ENCODE measurements at places on chromosomes 7 and 10. TPM values are rescaled to one million over a fixed set of nuclear protein-coding genes. Genes with fewer than 3 reads are reported as not detected.

PTPN20 gene
- polyA plus RNA-seq, result 0.13 TPM

DNA sequence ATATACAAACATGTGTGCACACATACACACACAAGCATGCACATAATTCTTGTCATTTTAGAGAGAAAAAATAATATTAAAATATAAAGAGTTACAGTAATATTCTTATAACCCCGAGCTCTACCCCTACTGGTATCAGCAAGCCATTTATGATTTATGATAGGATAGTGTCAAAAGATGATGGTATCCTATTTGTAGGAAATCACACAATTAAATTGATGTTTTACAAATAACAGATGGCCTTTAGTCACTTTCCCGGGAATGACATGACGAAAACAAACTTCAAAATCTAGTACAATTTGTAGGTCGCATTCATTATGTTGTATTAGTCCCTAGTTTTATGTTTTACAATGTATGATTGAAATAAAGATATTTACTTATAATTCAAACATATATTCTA is 36.8 kb downstream of the THSD7A start:
- no peak for DNase-seq

FAM25A gene
- polyA plus RNA-seq, result not detected

GRCh38 chr10:451021-451471 is 238.4 kb downstream of the DIP2C start:
- DNase-seq, result no peak

TEX47 gene
- not detected for polyA plus RNA-seq

- DNase-seq, result no peak
Measured at GRCh38 chr10:1604246-1604645, 133.1 kb downstream of the ADARB2 start.

DNA sequence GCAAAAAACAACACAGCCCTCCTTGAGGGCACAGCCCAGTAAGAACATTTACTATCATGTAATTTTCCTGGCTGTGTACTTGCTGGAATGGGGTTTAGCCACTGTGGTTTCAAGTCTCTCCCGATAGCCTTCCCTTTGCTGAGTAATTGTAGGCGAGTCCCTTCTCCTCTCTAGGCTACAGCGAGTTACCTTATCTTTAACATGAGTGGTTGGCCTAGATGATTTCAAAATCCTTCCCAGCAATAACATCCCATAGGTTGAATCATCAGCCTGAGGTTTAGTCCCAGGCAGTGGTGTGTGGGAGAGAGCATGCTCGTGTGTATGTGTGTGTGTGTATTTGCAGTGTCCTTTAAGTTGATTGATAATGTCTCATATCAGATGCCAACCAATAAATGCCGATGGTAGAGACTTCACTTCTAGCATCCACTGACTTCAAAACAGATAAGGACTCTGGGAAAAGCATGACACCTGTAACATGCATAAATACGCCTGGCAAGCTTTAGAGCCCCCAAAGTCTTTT is 142.9 kb upstream of the ZMIZ1 start:
- DNase-seq, result peak; percentile 97

ASB4 gene
- not detected for polyA plus RNA-seq

LIPN gene
- polyA plus RNA-seq, result not detected

CTAGE15 gene
- polyA plus RNA-seq, result not detected

- DNase-seq, result peak; percentile 57
Measured at GRCh38 chr10:108439397-108439796, 1274.9 kb upstream of the SORCS1 start.

DNA sequence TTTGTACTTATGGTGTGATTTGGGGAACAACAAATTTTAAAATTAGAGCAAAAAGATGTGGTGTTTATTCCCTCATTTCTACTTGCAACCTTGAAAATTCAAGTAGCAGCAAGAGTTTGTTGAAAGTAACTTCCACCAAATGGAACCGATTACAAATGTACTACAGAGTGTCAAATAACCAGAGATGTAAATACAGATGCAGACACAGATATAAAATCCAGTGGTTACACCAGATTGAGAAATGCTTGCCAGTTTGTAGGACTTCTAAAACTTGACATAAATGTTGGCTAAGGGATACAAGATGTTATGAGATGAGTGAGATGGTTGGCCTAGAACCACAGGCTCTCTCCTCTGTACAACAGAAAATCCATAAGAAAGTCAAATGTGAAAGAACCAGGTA is 162.1 kb downstream of the DIP2C start:
- no peak for DNase-seq

GIMAP6 gene
- not detected for polyA plus RNA-seq

GARS1 gene
- 498 TPM for polyA plus RNA-seq

ARID5B gene
- 76.8 TPM for polyA plus RNA-seq

GRCh38 chr10:97759158-97759887 is 12.5 kb downstream of the SFRP5 start:
- peak; percentile 70 for DNase-seq

TMEM139 gene
- not detected for polyA plus RNA-seq

MGAM2 gene
- not detected for polyA plus RNA-seq

GIMAP1 gene
- polyA plus RNA-seq, result not detected

GRCh38 chr10:131817866-131818509 is 82.8 kb upstream of the PPP2R2D start:
- DNase-seq, result no peak

GRCh38 chr7:24169077-24169624 is 114.8 kb upstream of the NPY start:
- no peak for DNase-seq

NEUROG3 gene
- polyA plus RNA-seq, result not detected

GRCh38 chr7:131225619-131226513 is 101.8 kb upstream of the MKLN1 start:
- peak; percentile 41 for DNase-seq

SLC29A4 gene
- polyA plus RNA-seq, result 0.37 TPM

DNA sequence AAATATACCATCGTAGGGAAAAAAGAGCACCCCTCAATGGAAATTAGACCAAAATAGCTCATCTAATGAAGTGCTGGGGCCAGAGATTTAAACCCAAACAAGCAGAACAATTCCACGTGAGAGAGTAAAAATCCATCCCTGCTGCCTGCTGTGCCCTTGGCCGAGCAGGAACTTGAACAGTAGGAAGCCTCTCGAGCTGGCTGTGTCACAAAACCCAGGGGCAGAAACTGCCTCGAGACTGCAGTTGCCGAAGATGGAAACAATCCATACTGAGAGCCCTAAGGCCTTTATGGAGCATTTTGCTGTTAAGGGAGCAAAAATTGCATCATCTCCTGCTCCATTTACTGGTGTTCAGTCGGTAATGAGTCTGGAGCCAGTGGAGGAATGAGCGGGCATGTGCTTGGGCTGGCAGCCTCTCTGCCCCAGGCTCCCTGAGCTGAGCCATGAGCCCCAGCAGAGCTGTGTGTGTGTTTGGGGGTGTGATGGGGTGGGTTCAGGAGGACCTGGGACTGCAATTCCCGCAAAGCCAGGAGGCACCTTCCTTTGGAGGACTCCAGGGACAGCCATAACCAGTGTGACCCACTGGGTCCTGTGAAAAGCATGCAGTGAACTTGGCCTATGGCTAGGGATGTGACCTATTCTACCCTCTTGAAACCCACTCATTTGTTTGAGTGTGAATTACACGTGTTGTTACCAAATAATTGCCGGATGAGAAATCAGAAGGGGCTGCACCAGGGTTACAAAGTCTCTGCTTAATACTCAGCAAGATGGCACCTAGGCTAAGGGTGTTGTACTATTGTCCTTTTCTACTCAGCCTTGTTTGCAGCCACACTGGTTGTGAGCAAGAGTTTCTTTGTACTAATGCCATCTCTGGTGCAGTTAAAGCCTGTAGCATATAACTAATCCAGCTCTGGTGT is 58.3 kb downstream of the CDHR3 start:
- DNase-seq, result no peak

TACR2 gene
- polyA plus RNA-seq, result 0.24 TPM

DNA sequence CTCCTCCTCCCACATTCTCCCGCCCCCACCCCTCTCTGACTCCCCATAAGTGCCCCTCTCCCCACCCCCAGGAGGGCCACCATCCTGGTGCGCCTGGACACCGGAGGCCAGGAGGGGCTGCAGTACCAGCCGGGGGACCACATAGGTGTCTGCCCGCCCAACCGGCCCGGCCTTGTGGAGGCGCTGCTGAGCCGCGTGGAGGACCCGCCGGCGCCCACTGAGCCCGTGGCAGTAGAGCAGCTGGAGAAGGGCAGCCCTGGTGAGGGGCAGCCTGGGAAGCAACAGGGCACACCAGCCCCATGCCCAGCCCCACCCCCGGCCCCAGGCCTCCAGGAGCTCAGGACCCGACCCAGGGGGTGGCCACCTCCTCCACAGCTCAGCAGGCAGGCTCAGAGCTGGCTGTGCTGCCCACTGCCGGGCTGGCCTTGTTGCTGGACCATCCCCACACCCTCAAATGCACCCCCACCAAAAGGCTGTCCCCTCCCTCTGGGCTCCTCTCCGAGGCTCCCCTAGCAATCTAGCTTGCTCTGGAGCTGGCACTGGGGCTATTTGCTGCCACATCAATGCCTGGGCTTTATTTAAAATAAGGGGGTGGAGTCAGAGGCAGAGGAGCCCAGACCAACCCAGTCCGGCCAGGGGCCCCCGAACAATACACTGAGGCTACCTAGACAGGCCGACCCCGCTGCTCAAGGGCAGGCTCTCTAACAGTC is 14.8 kb downstream of the ATG9B start:
- DNase-seq, result no peak

GRCh38 chr10:116737627-116738327 is 4.6 kb downstream of the HSPA12A start:
- peak; percentile 41 for DNase-seq

GRCh38 chr7:2108501-2109250 is 124.1 kb downstream of the MAD1L1 start:
- DNase-seq, result no peak

TAS2R41 gene
- polyA plus RNA-seq, result not detected

GRCh38 chr10:28838908-28839307 is 161.6 kb downstream of the BAMBI start:
- no peak for DNase-seq

DNA sequence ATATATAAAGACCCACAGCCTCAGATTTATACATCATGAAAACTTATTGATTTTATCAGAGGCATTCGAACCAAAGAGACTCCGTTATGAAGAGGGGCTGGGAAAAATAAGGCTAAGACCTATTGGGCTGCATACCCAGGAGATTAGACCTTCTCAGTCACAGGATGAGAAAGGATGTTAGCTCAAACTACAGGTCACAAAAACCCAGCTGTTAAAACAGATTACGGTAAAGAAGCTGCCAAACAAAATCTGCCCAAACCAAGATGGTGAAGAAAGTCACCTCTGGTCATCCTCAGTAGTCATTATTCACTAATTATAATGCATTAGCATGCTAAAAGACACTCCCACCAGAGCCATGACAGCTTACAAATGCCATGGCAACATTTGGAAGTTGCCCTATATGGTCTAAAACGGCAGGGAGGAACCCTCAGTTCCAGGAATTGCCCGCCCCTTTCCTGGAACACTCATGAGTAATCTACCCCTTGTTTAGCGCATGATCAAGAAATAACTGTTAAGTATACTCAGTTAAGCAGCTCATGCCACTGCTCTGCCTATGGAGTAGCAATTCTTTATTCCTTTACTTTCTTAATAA is 362.5 kb upstream of the PCDH15 start:
- no peak for DNase-seq

DNA sequence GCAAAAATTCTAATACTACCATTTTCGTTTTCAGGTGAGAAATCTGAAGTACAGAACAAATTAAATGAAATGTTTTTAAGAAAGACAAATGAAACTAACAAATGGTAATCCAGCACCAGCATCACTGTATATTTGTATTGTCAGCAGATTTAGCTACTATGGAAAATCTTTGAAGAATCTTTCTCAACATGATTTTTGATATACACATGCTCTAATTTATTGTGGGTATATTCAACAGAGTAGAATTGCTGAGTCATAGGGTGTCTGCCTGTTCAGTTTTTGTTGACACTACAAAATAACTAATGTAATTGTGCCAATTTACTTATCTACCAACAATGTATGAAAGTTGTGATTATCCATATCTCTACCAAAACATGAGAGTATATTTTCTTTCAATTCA is 437.6 kb downstream of the PCDH15 start:
- DNase-seq, result no peak

DNA sequence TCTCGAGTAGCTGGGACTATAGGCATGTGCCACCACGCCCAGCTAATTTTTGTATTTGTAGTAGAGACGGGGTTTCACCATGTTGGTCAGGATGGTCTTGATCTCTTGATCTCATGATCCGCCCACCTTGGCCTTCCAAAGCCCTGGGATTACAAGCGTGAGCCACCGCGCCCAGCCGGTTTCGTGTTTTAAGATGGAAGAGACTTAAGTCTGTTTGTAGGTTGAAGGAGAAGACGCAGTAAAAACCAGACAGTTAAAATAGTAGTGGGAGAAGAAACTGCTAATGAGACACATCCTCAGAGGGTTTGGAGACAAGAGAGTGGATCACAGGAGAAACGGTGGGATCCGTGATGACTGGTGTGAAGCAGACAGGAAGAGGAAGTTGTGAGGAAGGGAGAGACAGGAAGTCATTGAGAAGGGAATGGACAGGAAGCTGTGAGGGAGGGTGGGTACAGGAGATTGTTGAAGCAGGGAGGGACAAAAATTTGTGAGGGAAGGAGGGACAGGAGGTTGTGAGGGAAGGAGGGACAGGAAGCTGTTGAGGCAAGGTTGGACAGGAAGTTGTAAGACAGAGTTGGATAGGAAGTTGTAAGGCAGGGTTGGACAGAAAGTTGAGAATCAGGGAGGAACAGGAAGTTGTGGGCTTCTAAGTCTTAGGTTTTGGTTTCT is 115.5 kb downstream of the WDFY4 start:
- no peak for DNase-seq

DNA sequence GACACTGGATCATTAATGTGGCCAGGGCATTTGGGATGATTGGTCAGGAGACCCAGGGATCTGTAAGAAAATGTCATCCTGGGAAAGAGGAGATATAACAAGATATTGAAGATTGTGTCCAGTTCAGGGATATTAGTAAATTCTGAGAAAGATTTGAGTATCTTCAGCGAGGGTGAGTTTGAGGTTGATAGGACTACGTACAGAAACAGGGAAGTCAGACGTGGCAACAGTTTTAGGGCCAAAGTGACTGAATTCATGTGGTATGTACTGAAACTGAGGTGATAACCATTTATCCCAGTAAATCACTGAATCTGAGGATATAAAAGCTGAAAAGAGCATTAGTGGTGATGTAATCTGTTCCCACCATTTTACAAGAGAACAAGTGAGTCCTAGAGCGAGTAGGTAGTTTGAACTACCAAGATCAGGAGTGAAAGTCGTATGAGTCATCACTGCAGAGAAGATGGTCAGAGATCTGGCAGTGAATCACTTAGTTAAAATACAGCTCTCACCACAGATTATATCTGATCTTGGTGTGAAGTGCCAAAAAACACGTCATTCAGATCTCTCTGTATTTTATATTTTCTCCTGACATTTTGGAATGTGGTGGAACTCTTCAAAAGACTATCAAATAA is 220.5 kb downstream of the CDK14 start:
- peak; percentile 99 for DNase-seq

DNA sequence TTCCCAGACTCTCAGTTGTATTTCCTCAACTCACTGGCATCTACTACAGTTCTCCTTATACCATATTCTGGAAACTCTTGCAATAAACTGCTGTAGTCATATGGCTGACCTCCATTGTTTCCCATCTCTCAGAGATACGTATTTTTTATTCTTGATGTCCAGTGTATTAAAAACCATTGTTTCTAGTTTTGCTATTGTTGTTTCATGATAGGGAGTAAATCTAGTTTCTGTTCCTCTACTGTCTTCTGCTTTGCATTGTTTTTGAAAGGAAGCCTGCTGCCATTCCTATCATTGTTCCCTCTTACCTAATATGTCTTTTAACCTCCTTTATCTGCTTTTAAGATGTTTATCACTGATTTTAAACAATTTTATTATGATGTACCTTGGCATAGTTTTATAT is 255.0 kb downstream of the ADK start:
- DNase-seq, result no peak

GRCh38 chr7:128924707-128925588 is 12.8 kb upstream of the IRF5 start:
- no peak for DNase-seq

ELN gene
- polyA plus RNA-seq, result 568 TPM

CALHM2 gene
- 80.0 TPM for polyA plus RNA-seq
